ENCODE measurements at places on chromosomes 7 and 10. TPM values are rescaled to one million over a fixed set of nuclear protein-coding genes. Genes with fewer than 3 reads are reported as not detected.

- DNase-seq, result no peak
These were observed 219.0 kb downstream of the GLRX3 start for GRCh38 chr10:130354976-130355795.

DNA sequence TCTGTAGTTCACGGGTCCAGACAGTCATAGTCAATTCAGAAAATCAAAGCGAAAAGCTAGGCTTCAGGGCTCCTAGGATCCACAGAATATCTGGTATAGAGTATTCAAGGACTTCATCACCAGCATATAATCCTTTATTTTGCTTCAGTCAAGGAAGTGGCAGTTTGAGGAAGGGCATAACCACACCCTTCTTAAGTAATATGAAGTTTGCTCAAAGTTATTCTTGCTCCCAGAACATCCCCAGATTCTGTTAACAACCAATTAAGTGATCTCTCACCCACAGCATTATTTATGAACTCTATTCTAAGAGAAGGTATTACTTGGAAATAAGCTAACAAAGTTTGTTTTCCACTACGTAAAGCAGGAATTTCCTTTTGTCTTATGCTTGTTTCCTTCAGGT is 13.2 kb downstream of the CWF19L1 start:
- DNase-seq, result no peak

GRCh38 chr10:43890124-43890523 is 241.4 kb upstream of the ZNF32 start:
- no peak for DNase-seq

GRCh38 chr7:43647673-43648472 is 65.0 kb downstream of the STK17A start:
- DNase-seq, result no peak

GRCh38 chr10:68327889-68328786 is 3.7 kb upstream of the HNRNPH3 start:
- no peak for DNase-seq

OR6V1 gene
- not detected for total RNA-seq

DNA sequence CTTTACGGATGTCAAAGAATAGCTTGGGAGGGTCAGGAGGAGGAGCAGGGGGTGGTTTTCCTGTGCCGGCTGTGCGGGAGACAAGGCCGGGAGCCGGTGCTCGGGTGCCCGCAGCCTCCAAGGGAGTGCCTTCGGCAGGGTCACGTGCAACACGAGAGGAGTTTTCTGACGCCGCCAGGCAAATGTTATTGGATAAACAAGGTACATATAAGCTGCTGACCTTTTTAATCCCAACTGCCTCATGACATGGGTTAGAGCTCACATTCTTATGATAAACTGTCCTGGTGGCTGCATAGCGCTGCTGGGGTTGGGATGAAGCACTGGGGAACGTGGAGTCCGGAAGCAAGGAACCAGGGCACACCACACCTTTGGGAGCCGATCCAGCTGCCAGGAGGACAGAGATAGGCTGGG is 124.8 kb upstream of the PDLIM1 start:
- no peak for DNase-seq

GRCh38 chr7:82722946-82723345 is 279.4 kb upstream of the CACNA2D1 start:
- DNase-seq, result no peak

RAMP3 gene
- total RNA-seq, result not detected

DNA sequence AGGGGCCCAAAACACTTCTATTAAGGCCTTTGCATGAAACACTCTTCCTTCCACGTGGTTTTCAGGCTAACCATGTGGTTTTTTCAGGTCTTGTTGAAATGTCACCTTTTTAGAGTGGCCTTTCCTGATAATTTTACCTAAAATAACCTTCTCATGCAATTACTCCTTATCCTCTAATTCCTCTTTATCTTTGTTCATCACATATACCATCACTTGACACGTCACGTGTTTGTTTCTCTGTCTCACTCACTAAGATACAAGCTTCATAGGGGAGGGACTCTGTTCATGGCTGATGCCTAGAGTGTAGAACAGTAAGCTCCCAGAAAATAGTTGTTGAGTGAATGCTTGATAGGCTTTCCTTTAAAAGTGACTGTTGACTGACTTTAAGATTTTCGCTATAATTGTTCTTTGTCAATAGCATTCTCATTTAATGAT is 63.7 kb downstream of the ST7 start:
- no peak for DNase-seq

CAMK2G gene
- total RNA-seq, result 25.5 TPM

MMRN2 gene
- 0.27 TPM for total RNA-seq

DNA sequence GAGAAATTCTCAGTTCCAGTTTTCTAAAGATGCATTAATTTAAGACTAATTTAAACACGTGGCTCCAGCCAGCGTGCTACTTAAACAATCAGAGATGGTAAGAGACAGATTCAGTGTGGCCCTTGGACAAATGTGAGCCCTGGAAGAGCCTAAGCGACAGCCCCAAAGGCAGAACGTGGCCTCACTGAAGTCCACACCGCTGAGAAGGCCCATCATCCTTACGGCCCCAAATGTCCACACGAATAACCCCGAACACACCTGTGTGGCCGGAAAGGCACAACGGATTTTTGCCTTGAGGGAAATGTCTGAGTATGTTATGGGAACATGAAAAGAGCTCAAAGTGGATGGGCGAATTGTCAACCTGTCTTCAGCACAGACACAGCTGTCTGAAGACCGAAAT is 3.2 kb downstream of the COX19 start:
- DNase-seq, result no peak

- DNase-seq, result no peak
These were observed 110.8 kb upstream of the PPP2R2D start for GRCh38 chr10:131790021-131790420.

DNA sequence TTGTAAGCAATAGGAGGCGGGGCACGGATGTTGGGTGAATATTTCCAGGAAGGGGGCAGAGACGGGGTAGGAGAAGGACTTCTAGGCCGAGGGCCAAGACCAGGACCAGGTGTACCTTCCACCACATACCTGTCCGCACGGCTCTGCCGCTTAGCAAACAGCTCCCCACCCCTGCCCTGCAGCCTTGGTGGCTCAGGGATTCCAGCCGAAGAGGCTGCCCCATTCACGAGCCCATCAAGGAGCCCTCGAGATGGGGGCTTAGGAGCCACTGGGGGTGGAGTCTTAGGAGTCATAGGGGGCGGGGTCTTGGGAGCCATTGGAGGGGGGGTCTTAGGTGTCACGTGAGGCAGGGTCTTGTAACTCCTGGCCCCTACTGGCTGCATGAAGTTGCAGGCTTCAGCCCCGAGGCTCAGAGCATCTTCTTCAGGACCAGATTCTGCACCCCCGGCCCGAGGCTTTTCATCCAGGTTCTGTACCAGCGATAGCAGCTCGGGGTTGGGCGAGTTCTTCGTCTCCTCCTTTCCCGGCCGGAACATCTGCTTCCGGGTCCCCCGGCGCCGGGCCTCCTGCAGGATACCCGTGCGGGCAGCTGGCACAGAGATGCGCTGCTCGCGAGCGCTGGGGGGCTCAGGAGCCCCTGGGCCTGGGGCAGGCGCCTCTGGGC is 6.1 kb upstream of the MYOZ1 start:
- peak; percentile 29 for DNase-seq

- DNase-seq, result no peak
These were observed 103.7 kb upstream of the IFRD1 start for GRCh38 chr7:112346381-112347060.

PTPN12 gene
- 91.1 TPM for total RNA-seq

- DNase-seq, result no peak
These were observed 125.5 kb downstream of the CLEC2L start for GRCh38 chr7:139648941-139649425.

GRCh38 chr10:58950618-58951017 is 225.8 kb upstream of the PHYHIPL start:
- DNase-seq, result no peak

TMEM270 gene
- not detected for total RNA-seq

- no peak for DNase-seq
These were observed 14.3 kb downstream of the TES start for GRCh38 chr7:116224492-116225098.

DNA sequence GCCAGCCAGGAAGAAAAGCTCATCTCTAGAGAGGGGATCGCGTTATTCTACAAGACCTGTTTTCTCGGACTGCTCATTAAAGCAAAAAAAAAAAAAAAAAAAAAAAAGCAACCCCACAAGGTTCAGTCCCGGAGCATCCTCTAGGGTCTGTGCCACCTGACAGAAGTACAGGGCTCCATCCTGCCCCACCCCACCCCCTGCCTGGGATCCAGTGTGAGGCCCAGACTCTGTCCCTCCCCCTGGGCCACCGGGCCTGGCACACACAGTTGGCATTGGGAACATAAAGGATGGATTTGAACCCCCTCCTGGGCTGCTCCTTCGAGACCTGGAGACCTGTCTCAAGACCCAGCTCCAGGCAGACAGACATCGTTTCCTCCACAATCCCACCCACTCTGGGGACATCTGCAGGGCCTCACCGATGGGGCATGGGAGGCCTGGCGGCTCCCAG is 688 bp downstream of the ORAI2 start:
- DNase-seq, result no peak

NAT16 gene
- total RNA-seq, result 1.7 TPM

- peak; percentile 20 for DNase-seq
These were observed 23.6 kb downstream of the TMEM178B start for GRCh38 chr7:141097430-141097829.

TTYH3 gene
- total RNA-seq, result 237 TPM
